Glutamatergic neuron (in vitro differentiated cells): ENCODE measurements at places on chromosomes 5 and 9.

DNA sequence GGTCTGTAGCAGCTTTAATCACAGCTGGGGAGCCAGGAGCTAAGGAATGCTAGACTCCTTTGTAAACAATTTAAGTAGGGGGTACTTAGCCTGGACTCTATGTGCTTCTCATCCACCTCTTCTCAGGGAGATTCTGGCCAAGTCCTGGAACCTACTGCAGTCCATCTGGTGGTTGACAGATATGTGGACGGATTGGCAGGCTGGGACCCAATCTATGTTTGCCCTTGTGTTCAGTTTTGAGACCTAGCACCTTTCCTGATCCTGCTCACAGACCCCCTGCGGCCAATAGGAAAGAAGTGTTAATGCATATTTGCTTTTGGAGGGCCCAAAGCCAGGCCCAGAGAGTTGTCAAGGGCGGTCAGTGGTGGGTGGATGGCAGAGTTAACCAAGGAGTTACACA lies 6.4 kb downstream of the SLC22A5 start:
- no peak for DNase-seq

DNA sequence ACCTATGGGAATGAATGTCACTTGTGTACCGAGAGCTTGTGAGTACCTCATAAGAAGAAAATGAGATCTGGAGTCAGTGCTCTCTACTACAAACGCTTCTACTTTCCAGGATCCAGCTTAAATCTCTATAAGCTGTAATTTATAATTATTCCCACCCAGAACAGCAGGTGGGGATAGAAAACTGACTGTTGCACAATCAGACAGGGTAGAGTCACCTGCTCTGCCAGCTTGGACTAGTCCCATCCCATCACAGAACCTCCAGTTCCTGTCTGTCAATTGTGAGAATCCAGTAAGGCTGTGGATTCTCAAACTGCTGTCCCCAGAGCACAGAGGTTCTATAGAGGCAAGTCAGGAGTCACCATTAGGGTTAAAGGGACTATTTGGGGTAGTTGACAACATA lies 2.0 kb downstream of the SPINK7 start:
- DNase-seq, result no peak

GRCh38 chr5:168858371-168858770 lies 279.2 kb upstream of the PANK3 start:
- DNase-seq, result no peak

DNA sequence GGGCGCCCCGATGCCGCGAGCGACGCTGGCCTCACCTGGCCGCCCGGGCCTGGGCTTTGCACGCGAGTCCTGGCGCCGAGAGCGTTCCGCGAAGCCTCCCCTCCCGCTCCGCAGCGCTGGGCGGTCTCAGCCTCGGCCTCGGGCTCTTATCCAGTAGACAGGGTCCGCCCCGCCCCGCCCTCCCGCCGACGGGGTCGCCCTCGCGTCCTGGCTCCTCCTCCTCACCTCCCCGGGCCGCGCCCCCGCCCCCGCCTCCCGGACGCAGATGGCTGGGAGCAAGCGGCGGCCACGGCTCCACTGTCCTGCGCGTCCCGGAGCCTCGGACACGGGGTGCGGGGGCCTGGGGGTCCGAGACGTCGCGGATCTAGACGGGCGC lies at the start of gene SLC6A3:
Gene SLC6A3, minus strand, starts transcription at position 128 of the 376 bp plus-strand sequence. CDS start 2,243 bp downstream, outside the sequence.
- DNase-seq, result peak; percentile 93

- no peak for DNase-seq
These were observed 386.9 kb upstream of the TLE4 start for GRCh38 chr9:79184831-79185230.

GRCh38 chr9:126805554-126806262 lies 868 bp downstream of the ZBTB43 start:
- peak; percentile 45 for DNase-seq

DNA sequence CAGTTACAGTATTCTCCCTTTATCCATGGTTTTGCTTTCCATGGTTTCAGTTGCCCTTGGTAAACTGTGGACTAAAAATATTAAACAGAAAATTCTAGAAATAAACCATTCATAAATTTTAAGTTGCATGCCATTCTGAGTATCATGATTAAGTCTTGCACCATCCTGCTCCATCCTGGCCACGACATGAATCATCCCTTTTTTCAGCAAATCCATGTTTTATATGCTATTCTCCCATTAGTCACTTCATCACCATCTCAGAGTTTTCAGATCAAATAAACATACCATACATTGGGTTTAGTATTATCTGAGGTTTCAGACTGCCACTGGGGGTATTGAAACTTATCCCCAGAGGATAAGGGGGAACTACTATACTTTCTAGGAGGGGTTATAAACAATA lies 234.4 kb upstream of the ATP10B start:
- no peak for DNase-seq

DNA sequence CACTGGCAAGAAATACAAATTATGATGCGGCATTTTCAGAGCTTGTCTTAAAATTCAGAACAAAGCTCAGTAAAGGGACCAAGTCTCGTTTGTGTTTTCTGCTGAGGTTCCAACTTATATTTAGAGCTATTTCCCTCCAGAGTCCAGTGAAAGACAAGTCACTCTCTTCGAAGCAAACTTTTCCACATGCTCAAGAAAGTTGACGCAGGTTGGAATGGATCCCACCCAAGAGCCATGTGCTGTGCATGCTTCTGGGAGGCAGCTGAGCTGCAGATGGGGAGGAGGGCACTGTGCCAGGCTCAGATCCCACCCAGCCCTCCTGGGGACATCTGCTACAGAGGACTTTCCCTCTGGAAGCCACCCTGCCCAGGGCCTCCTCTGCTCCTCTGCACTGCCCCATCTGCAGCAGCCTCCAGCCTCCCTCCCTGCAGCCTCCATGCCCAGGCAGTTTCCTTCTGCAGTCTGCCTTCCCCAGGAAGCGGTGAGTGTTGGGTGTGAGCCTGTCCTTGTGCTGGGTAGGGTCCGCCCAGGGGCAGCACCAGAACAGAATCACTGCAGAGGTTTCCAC lies 75.3 kb downstream of the COL23A1 start:
- no peak for DNase-seq

GRCh38 chr5:174010365-174010764 lies 21.4 kb downstream of the C5orf47 start:
- no peak for DNase-seq

DNA sequence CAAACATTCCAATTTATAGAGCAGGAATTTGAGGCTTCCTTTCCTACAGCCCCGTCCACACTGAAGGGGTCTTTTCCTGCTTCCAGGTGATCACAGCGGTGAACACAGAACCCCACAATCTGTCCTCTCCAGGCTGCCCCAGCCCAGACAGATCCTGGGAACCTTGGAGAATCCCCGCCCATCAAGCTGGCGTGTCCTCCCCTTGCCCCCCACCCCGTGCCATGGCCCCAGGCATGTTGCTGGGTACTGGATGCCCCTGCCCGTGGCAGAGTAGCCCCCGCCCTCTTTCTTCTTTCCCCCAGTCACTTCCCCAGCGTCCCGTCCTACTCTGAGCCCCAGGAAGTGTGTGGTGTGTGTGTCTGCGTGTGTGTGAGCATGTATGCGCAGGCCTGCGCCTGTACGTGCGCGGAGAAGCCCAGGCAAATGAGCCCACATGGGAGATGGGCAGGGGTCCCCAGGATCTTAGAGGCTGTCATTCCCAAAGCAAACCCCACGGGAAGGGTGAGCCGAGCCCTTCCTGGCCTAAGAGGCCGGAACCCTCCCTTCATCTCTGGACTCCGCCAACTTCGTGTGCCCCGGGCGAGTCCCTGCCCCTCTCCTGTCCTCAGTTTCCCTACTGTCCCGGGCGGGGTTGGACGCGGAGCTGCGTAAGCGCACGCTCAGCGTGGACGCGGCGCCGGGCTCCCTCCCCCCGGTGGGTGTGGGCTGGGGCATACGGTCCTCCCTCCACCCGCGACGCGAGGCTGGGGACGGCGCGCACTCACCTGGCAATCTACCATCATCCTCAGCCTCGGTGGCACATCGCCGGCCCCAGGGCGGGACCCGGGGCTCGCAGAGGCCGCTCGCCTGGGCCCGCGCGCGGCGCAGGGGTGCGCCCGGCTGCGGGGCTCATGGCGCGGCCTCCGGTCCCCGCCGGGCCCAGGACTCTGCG lies 15.2 kb downstream of the GBGT1 start:
- no peak for DNase-seq

DNA sequence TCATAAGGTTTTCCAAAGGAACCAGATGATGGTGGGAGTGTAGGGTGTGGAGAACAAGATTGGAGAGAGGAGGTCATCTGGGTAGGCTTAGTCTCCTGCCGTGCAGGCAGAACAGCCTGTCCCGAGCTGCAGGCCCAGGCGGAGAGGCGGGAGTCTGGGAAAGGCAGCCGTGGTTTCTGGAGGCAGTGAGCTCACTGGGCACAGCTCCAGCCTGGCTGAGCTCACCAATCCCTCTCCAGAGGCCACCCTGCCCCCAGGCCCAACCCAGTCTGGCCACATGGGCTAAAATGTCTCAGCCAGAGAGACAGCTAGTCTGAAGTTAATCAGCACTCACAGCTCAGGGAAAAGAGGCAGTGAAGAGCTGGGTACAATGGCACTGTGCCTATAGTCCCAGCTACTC lies 12.3 kb downstream of the P4HA2 start:
- no peak for DNase-seq

- no peak for DNase-seq
These were observed 27.2 kb downstream of the RECK start for GRCh38 chr9:36063804-36064447.

DNA sequence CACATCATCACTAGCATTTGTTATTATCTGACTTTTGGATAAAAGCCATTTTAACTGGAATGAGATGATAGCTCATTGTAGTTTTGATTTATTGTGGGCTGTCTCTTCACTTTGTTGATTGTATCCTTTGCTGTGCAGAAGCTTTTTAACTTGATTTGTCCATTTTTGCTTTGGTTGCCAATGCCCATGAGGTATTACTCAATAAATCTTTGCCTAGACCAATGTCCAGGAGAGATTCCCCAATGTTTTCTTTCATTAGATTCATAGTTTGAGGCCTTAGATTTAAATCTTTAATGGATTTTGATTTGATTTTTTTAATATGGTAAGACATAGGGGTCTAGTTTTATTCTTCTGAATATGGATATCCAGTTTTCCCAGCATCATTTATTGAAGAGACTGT lies 28.8 kb upstream of the SMARCA2 start:
- no peak for DNase-seq

DNA sequence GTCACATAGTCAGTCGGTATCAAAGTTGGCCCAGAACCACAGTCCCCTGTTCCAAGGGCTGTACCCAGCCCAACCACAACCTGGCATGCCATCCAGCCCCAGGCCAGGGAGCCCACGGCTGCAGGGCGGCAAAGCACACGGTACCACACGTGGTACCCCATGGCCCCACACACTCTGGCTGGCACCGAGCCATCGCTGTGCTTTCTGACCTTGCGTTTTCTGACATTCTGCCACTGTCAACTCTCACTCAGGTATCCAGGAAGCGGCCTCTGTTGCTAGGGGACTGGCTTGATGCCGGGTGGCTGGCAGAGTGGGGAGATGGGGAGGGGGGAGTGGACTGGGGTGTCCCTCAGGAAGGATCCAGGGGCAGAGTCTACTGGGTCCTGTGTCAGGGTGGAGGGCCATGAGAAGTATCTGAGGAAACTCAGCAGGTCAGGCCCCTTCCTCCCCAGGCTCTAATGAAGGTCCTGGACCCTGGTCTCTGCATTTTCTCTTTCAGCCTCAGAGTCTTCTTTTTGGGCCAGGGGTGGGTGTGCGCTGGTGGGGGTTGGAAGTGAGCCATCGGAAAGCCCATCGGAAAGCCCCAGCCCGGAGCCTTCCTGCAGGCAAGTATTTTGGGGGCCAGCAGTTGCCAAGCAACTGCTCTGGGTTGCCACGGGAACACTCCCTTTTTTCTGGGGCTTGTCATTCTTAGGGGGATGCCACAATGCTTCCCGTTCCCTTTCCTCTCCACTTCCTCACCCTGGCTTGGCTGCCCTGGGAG lies 21.0 kb upstream of the RALGDS start:
- DNase-seq, result peak; percentile 8

GRCh38 chr9:98998441-98999151 lies 54.9 kb downstream of the COL15A1 start:
- peak; percentile 88 for DNase-seq

DNA sequence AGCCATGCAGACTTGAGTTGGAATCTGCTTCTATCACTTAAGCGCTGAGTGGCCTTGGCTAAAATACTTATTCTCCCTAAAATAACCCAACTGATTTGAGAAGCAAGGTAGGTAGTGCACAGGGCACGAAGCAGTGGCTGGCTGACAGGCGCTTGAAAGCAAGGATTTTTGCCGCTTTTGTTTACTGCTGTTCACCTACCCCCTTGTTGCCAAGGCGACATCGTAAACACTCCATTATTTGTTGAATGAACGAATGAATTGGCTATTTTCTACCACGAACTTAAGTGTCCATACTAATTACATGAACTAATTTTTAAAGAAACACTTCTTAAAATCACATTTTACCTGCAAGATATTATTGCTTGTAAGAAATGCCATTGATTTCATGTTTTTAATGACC lies 98.0 kb downstream of the ANKH start:
- no peak for DNase-seq

- DNase-seq, result no peak
These were observed 116.5 kb upstream of the FBXL7 start for GRCh38 chr5:15383469-15383868.

DNA sequence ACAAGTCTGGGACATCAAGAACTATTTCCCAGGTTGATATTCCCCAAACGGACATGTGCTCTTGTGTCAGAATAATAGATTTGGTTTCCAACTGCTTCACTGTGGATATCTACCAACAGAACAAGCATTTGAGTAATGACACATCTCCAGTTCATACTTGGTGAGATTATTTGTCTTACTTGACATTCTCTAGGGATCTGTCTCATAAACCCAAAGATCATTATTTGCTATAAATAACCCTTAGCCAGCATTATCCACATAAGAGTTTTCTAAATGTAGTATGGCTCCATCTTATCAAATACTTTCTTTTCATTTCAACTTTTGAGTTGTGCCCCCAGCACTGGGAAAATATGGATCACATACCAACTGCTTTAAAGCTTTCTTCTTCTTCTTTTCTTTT lies 1063.9 kb upstream of the CDH18 start:
- DNase-seq, result no peak

GRCh38 chr5:158676642-158677469 lies 422.9 kb downstream of the EBF1 start:
- DNase-seq, result peak; percentile 38

DNA sequence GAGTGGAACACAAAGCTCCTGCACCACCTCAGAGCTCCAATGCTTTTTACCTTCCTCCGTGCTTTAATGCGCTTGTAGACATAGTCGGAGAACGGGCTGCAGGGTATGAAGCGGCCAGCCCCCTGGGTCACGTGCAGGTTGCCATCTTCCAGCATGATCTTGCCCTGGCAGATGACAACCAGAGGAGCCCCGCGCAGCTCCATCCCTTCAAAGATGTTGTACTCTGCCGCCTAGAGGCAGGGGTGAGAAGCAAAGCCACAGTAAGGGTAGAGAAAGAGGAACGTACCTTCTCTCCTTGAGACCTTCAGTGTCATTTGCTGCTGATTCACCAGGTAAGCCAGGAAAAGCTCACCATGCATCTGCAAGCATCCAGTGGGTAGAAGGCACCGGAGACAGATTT lies 112.3 kb downstream of the DPYSL3 start:
- no peak for DNase-seq
